ENCODE measurements at places on chromosomes 13 and 19.

DNA sequence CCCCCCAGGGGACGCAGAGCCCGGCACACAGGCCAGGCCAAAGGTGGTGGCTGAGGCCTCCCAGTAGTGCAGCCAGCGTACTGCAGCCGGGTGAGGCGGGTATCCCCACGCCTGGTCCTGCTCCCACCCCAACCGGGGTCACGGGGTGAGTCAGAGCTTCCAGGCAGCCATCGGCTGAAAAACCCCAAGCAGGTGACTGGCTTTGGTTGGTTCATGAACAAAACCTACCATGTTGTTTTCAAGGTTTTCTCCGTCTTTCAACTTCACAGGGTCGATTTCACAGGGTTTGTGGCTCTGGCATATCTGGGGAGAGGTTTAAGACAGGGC, 42.1 kb upstream of the C13orf46 start:
- no peak for DNase-seq

DNA sequence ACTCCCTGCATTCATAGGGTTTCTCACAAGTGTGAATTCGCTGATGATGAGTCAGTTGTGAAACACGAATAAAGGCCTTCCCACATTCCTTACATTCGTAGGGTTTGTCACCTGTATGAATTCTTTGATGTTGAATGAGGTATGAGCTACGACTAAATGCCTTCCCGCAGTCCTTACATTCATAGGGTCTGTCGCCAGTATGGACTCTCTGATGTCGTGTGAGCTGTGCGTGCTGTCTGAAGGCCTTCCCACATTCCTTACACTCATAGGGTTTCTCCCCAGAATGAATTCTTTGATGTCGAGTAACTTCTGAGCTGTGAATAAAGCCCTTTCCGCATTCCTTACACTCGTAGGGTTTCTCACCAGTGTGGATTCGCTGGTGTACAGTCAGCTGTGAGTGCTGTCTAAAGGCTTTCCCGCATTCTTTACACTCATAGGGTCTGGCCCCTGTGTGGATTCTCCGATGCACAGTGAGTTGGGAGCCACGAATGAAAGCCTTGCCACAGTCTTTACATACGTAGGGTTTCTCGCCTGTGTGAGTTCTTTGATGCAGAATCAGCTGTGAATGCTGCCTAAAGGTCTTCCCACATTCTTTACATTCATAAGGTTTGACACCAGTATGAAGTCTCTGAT, 30.5 kb upstream of the COX7A1 start:
- DNase-seq: no peak

- DNase-seq: no peak
These were observed 20.1 kb upstream of the ARHGEF18 start for GRCh38 chr19:7328647-7329046.

- DNase-seq: peak; percentile 96
These were observed at the start of gene PNKP for GRCh38 chr19:49866933-49867782. TSS of gene PNKP (minus strand) at chr19:49867576. CDS start at chr19:49867204, 372 bp downstream.

GRCh38 chr13:94270556-94270955, 208.9 kb downstream of the DCT start:
- DNase-seq: no peak

GRCh38 chr19:33530296-33530695, 8.7 kb upstream of the PEPD start:
- DNase-seq: no peak

GRCh38 chr19:11024259-11024658, 63.4 kb downstream of the SMARCA4 start:
- DNase-seq: no peak

- DNase-seq: no peak
These were observed 38.4 kb upstream of the CPB2 start for GRCh38 chr13:46143184-46143701.

DNA sequence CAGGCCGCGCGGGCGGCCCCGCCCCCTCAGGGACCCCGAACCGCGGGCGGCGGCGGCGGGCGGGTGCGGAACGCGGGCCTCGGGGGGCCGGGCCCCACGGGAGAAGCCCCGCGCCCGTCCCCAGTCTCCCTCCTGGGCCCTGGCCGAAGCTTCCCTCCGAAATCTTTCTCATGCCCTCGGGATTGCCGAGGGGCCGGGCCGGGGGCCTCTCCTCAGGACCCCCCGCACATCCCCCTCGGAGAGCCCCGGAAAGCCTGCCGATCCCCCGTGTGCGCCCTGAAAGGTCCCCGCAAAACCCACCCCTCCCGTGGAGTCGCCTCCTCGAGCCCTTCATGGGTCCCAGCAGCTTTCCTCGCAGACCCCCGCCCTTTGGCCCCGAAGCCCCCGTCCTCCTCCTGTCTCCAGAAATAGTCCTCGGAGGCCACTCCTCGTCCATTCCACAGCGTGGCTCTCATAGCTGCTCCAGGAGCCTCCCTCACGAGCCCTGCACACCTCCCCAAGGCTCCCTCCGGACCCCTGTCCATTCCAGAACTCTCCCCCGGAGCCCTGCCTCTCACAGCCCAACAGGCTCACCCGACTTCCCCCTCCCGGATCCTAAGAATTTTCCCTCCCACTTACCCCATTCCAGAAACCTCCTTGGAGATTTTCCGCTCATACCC, 555 bp downstream of the SAMD4B start:
- peak; percentile 40 for DNase-seq

DNA sequence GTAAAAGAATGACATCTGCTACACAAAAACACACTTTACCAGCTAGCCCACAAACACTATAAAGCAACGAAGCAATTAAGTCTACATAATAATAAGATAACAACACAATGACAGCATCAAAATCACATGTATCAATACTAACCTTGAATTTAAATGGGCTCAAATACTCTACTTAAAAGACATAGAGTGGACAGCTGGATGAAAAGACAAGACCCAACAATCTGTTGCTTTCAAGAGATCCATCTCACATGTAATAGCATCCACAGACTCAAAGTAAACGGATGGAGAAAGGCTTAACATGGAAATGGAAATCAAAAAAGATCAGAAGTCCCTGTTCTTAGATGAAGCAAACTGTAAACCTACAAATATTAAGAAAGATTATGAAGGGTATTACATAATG, 2175.9 kb downstream of the PCDH9 start:
- no peak for DNase-seq

- no peak for DNase-seq
These were observed 14.3 kb upstream of the MCF2L start for GRCh38 chr13:112954488-112955270.

GRCh38 chr13:109977212-109977968, 191.0 kb upstream of the IRS2 start:
- DNase-seq: no peak

GRCh38 chr19:10603873-10604459, 16.9 kb upstream of the AP1M2 start:
- peak; percentile 48 for DNase-seq

GRCh38 chr19:281156-281853, 9.9 kb downstream of the PLPP2 start:
- no peak for DNase-seq
